ENCODE measurements at places on chromosomes 5 and 9.

DNA sequence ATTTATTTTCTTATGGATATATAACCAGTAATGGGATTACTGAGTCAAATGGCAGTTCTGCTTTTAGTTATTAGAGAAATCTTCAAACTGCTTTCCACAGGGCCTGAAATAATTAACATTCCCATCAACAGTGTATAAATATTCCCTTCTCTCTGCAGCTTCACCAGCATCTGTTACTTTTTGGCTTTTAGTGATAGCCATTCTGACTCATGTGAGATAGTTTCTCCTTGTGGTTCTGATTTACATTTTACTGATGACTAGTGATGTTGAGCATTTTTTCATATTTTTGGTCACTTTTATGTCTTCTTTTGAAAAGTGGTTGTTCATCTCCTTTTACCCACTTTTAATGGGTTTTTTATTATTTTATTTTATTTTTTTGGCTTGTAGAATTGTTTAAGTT is 1290.3 kb upstream of the CDH9 start:
- peak; percentile 82 for DNase-seq

- peak; percentile 35 for DNase-seq
Measured at GRCh38 chr9:129109952-129110739, 447 bp downstream of the CRAT start.

DNA sequence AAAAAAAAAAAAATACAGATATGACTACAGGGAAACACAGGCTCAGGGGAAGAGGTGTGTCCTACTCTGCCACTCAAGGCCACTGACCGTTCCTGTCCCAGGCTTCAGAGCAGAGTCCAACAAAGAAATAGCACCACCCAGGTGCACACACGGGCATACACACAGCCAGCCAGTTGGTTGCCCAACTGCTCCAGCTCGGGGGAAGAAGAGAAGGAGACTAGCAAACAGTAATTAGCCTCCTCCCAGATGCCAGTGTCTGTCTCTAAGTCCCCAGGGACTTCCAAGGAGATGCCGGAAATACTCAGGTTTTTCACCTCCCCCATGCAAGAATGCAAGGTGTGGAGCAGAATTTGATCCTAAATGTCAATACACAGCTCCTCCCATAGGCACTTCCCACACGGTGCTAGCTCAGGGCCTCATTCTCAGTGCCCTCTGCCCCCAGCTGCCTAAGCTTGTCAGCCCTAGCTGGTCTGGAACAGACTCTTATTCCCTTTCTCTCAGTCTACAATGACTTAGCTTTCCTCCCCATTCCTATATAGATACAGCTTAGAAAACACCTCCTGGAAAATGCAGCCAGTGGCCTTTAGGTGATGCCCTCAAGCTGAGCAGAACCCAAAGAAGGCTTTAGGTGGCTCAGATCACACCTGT is 1.7 kb downstream of the MYORG start:
- no peak for DNase-seq

DNA sequence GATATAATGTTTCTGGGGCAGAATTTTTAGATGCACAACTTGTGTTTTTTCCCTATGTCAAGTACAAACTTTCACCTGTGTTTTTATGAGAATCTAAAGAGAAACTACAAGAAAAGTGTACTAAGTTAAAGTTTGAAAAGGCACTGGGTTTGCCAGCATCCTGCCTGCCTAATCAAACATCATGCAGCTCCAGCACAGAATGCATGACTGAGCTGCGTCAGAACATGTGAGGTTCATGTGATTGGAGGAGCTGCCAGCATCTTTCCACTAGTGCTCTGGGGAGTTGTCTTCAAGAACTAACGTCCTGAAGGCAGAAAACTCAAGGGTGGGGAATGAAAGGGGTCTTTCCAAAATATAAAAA is 46.1 kb upstream of the RIC1 start:
- DNase-seq, result peak; percentile 71

GRCh38 chr9:132733260-132733815 is 63.1 kb downstream of the GTF3C4 start:
- peak; percentile 10 for DNase-seq

- no peak for DNase-seq
Measured at GRCh38 chr5:30871196-30871595, 322.3 kb upstream of the CDH6 start.

DNA sequence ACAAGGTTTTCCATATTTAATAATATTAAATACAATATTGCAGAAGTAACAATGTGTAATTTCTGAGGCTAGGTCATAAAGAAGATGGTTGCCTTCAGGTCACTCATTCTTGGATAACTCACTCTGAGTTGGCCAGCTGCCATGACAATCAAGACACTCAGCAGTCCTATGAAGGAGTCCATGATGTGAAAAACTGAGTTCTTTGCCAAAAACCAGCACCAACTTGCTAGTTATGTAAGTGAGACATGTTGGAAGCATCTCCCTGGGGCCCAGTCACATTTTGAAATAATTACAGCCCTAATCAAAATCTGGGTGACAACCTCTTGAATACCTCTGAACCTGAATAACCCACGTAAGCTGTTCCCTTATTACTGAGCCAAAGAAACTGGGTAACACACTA is 453.2 kb downstream of the CDH18 start:
- DNase-seq, result peak; percentile 5

GRCh38 chr5:56447232-56447631 is 214.1 kb upstream of the ANKRD55 start:
- DNase-seq, result no peak

DNA sequence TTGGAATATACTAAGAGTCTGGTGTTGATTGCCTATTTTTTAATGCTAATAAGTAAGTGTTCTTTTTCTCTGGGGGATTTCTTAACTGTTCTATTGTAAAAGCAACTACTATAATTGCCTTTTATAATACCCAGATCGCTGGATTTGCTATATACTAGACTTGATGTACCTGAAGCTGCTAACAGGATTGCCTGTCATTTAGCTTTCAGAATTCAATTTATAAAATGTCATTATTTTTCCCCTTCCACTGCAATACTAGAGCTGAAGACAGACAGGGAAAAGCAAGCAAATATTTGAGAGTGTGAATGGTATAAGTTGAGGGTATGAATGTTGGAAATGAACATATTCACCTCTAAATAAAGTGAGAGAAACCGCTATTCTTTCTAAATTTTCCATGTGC is 115.5 kb downstream of the SH3GL2 start:
- DNase-seq, result no peak

DNA sequence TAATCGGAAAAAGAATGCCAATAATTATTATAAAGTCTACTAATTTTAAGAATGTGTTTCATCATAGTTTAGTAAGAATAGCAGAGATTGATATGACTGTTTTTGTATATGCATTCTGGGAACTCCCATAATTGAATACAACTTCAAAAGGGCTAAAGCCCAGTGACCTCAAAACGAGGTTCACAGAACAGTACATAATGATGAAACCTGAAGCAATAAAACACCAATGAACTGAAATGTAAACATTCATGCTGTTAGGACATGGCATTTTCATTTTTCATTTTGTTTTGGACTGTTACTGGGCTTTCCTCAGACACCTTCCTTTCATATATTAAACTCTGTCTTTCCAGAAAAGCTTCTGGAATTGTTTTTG is 684 bp upstream of the JMY start:
- peak; percentile 74 for DNase-seq

Data from fibroblast of skin of scalp (primary cell).